ENCODE measurements at places on chromosomes 6 and 20. TPM values are rescaled to one million over a fixed set of nuclear protein-coding genes. Genes with fewer than 3 reads are reported as not detected.
A peak's percentile ranks its signal among the peaks of the same experiment; 100 is the strongest.

Gene SMOC2
- 3.9 TPM for total RNA-seq

Gene SLC16A10
- total RNA-seq = 14.9 TPM

Gene BACH2
- total RNA-seq = 4.5 TPM

Gene STX11
- total RNA-seq = 0.30 TPM

Gene TRERF1
- 23.9 TPM for total RNA-seq

Gene TBXT
- total RNA-seq = 0.15 TPM

Gene AGER
- total RNA-seq = 17.7 TPM

Gene ARFGEF3
- total RNA-seq = 20.0 TPM

Gene OPN5
- total RNA-seq = not detected

DNA sequence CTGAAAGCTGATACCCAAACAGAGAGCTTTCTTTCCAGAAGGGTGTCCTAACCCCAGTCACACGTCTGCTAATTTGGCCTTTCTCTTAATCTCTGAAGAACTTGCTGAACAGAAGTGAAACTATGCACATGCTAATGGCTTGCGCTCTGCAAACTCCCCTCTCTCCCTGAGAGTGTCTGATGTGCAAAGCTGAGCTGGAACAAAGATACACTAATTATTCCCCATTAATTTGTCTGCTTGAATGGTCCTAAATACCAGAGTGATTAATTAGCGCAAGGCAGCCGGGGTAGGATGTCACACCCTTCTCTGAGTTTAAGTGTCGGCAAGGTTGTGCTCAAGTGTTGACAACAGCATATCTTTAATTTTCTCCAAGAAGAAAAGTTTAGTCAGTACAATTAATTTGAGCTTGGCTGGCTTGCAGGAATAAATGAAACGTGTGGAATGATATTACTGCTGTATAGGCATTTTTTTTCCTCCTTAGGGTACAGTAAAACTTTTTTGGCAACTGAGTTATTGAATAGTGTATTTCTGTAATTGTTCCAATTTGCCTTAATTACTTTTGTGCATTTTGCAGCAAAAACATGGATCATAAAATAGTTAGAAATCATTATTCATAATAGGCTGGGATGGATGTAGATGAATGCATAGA lies 715.9 kb upstream of the POU3F2 start:
- no peaks in the 10 kb centered on the region for H3K36me3 ChIP-seq
- H3K4me1 ChIP-seq = peaks cover 27% of the 10 kb centered on the region
- no peak overlapping the region for H3K4me3 ChIP-seq

- no peak overlapping the region for H3K4me3 ChIP-seq
- H3K4me1 ChIP-seq = peaks cover 26% of the 10 kb centered on the region
- no peaks in the 10 kb centered on the region for H3K27me3 ChIP-seq
Measured at GRCh38 chr20:50256577-50256976, 65.9 kb downstream of the CEBPB start.

GRCh38 chr6:160595838-160596832 lies 67.9 kb downstream of the LPA start:
- no peak for DNase-seq
- no peak overlapping the region for H3K27ac ChIP-seq
- H3K4me3 ChIP-seq = no peak overlapping the region

DNA sequence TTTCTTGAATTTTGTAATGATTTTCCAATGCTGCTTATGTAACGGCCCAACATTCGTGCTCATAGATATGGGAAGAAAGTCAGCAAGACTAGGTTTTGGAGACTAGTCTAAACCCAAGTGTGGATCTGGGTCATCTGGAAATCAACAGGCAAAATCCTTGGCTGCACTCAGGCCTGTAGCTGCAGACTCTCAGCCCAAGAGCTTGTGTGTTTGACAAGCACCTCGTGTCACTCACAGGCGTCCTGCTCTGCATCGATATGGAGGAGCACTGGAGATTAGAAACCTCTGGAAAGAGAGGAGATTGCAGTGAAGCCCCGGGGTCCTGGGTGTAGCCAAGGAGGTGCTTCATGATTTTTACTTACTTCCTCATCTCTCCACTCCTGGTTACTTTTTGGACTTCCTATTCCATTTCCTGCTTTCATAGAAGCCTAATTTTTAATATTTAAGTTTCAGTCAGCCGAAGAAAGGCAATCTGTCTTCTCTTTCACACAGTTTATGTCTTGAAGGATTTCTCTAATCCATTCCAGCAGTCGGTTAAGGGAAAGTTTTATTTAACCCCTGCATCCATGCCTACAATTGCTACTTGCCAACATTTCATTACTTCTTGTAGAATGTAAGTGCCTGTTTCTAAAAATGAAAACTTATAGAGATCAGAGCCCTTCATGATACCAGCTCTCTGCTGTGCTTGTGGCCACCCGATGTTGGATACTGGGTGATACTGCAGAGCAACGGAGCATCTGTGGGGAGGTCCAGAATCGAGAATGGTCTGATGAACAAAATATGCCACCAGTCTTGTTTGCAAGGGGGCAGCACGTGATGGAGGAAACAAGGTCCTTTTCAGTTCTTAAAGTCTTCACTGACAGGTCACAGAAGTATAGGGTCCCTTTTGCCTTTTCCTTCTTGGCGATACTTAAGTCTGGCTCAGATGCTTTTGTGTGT lies 296.3 kb downstream of the QKI start:
- H3K4me3 ChIP-seq = no peak overlapping the region
- DNase-seq = no peak
- peaks cover 4% of the 10 kb centered on the region for H3K4me1 ChIP-seq
- no peaks in the 10 kb centered on the region for H3K27me3 ChIP-seq

GRCh38 chr6:41734666-41735426 lies 562 bp downstream of the TFEB start:
- H3K27ac ChIP-seq = no peak overlapping the region
- peaks cover 18% of the 10 kb centered on the region for H3K27me3 ChIP-seq
- DNase-seq = peak; percentile 66
- H3K4me1 ChIP-seq = peaks cover 36% of the 10 kb centered on the region

- no peaks in the 10 kb centered on the region for H3K27me3 ChIP-seq
- no peak for DNase-seq
- H3K4me1 ChIP-seq = 0 out of 2 replicates have a peak, but pooled peaks cover 4% of the 10 kb centered on the region
- peaks cover 33% of the 10 kb centered on the region for H3K36me3 ChIP-seq
- no peak overlapping the region for H3K27ac ChIP-seq
Measured at GRCh38 chr20:17990278-17990972, 21.6 kb downstream of the MGME1 start.

GRCh38 chr6:31634131-31634530 lies 13.6 kb downstream of the PRRC2A start:
- H3K27me3 ChIP-seq = no peaks in the 10 kb centered on the region
- H3K4me1 ChIP-seq = no peaks in the 10 kb centered on the region

DNA sequence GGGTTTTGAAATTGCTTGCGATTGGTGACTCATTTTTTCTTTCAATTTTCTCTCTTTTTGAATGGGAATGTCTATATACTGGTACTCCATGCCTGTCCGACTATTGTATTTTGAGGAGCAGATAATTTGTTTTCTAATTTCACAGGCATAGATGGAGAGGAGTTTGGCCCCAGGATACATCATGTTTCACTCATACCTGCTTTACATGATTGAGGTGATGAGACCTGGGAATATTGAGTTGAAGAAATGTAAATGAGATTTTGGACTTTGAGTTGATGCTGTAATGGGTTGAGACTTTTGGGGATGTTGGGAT lies 253.1 kb upstream of the RAB32 start:
- no peaks in the 10 kb centered on the region for H3K36me3 ChIP-seq
- DNase-seq = no peak
- H3K4me1 ChIP-seq = no peaks in the 10 kb centered on the region
- H3K27me3 ChIP-seq = no peaks in the 10 kb centered on the region

DNA sequence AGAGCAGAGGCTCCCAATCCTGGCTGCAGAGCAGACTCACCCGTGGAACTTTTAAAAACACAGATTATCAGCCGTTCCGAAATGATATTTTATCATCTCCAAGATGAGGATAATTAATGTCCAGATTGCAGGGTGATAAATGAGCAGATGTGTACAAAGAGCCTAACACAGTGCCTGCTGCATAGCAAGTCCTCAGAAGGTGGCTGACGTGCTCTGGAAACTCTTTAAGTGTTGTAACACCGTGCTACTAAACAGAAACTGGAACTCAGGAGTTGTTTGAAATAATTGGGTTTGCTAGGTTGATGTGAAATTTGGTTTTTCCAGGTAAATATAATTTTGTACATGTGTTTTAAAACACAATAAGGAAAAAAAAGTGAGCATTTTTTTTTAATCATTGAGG lies 118.0 kb downstream of the ARMC2 start:
- H3K4me1 ChIP-seq = peaks cover 35% of the 10 kb centered on the region
- no peak for DNase-seq
- H3K36me3 ChIP-seq = no peaks in the 10 kb centered on the region
- peak overlapping the region; percentile 14 for H3K27ac ChIP-seq

GRCh38 chr20:25197183-25197869 lies 1.8 kb downstream of the ENTPD6 start:
- peak overlapping the region; percentile 96 for H3K4me3 ChIP-seq
- peaks cover 32% of the 10 kb centered on the region for H3K4me1 ChIP-seq
- no peak for DNase-seq
- no peaks in the 10 kb centered on the region for H3K36me3 ChIP-seq
- no peaks in the 10 kb centered on the region for H3K27me3 ChIP-seq

All from WTC11 (cell line).